ENCODE measurements at places on chromosomes 4 and X.

GRCh38 chr4:180809439-180809838, 1433.8 kb upstream of the TENM3 start:
- DNase-seq: no peak

DNA sequence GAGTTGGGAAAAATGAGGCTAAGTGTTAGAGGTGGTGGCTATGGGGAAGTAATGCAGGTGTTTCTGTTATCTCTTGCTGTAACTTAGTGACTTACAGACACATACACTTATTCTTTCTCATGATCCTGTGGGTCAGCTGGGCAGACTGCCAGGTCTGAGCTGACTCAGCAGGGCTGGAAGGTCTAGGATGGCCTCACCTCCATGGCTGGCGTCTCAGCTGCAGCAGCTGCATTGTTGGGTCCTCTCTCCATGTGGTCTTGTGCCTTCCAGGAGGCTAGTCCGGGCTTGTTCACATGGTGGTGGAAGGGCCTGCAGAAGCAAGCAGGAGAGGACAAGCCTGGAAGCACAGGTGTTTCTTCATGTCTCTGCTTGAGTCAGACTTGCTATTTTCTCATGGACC, 172.7 kb downstream of the NHS start:
- DNase-seq: no peak

GRCh38 chr4:11214281-11214680, 214.4 kb downstream of the HS3ST1 start:
- no peak for DNase-seq

DNA sequence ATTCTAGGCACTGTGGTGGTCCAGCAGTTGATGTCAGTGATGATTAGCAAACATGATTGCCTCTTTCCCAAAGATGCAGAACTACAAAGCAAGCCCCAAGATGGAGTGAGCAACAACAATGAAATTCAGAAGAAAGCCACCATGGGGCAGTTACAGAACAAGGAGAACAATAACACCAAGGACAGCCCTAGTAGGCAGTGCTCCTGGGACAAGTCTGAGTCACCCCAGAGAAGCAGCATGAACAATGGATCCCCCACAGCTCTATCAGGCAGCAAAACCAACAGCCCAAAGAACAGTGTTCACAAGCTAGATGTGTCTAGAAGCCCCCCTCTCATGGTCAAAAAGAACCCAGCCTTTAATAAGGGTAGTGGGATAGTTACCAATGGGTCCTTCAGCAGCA, 365.3 kb downstream of the MAPK10 start:
- no peak for DNase-seq

GRCh38 chr4:80202190-80202711, 4.9 kb downstream of the PRDM8 start:
- peak; percentile 10 for DNase-seq

GRCh38 chr4:89704651-89705395, 132.1 kb downstream of the SNCA start:
- no peak for DNase-seq

GRCh38 chrX:13374364-13374763, 54.5 kb upstream of the ATXN3L start:
- no peak for DNase-seq

- no peak for DNase-seq
These were observed 124.4 kb downstream of the ANK2 start for GRCh38 chr4:113173793-113174264.
